Stimulated activated CD4-positive, alpha-beta T cell treated with anti-CD3 and anti-CD28 coated beads, Interleukin-15, amount 100 ng/mL, for 1 hour (primary cell): ENCODE measurements at places on chromosomes 1 and 21.

- DNase-seq, result no peak
Measured at GRCh38 chr1:75274920-75275506, 140.8 kb downstream of the LHX8 start.

DNA sequence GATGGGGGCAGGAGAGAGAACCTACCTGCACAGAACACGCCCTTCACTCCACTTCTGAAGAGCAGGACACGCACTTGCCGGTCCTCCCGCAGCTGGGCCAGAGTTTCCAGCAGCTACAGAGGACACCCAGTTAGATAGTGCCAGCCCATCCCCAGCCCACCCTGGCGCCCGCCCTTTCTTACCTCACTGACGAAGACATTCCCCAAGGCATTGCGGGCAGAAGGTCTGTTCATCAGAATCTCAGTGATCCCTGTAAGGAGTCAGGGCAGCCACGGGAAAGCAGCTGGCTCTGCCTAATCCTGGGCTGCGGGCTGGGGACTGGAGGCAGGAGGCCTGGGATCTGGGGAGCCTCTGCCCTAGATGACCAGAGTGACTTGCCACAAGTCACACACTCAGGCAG, 10.0 kb downstream of the ECHDC2 start:
- DNase-seq, result no peak

GRCh38 chr1:19274636-19275035, 13.9 kb downstream of the AKR7A3 start:
- DNase-seq, result no peak

- no peak for DNase-seq
Measured at GRCh38 chr1:108117945-108118902, 81.9 kb downstream of the SLC25A24 start.

GRCh38 chr1:170192546-170192945, 46.8 kb downstream of the NTMT2 start:
- DNase-seq, result no peak

- DNase-seq, result no peak
Measured at GRCh38 chr1:166700696-166701095, 138.6 kb upstream of the POGK start.
